ENCODE measurements at places on chromosomes 16 and 17. TPM values are rescaled to one million over a fixed set of nuclear protein-coding genes. Genes with fewer than 3 reads are reported as not detected.

Gene CCL13
- not detected for total RNA-seq

Gene CCDC47
- 65.5 TPM for total RNA-seq

Gene CCDC200
- total RNA-seq = not detected

Gene RHBDL1
- 9.4 TPM for total RNA-seq

Gene SPATA32
- total RNA-seq = not detected

Gene CCL1
- total RNA-seq = not detected

All from smooth muscle cell of trachea (primary cell).